ENCODE measurements at places on chromosomes 3 and 15. TPM values are rescaled to one million over a fixed set of nuclear protein-coding genes. Genes with fewer than 3 reads are reported as not detected.

The FSTL1 gene
- 376 TPM for total RNA-seq

The GOLGA8T gene
- not detected for total RNA-seq

The FNDC3B gene
- 68.2 TPM for total RNA-seq

The ESYT3 gene
- total RNA-seq: not detected

The INSYN1 gene
- total RNA-seq: 0.52 TPM

The CHRM5 gene
- not detected for total RNA-seq

The NOX5 gene
- total RNA-seq: 0.39 TPM

The ADAMTSL3 gene
- total RNA-seq: 1.3 TPM

The DPPA4 gene
- not detected for total RNA-seq

The PLA2G4D gene
- total RNA-seq: not detected

The PIK3CA gene
- 12.8 TPM for total RNA-seq

The ATP10A gene
- 0.24 TPM for total RNA-seq

The CD86 gene
- not detected for total RNA-seq

The GOLGA8O gene
- total RNA-seq: 0.24 TPM

The LIPC gene
- total RNA-seq: not detected

The LNP1 gene
- 2.7 TPM for total RNA-seq

The GOLGA8S gene
- total RNA-seq: not detected

The TKT gene
- 576 TPM for total RNA-seq

Data from epithelial cell of alveolus of lung (primary cell).